ENCODE measurements at places on chromosomes 3 and 15.

DNA sequence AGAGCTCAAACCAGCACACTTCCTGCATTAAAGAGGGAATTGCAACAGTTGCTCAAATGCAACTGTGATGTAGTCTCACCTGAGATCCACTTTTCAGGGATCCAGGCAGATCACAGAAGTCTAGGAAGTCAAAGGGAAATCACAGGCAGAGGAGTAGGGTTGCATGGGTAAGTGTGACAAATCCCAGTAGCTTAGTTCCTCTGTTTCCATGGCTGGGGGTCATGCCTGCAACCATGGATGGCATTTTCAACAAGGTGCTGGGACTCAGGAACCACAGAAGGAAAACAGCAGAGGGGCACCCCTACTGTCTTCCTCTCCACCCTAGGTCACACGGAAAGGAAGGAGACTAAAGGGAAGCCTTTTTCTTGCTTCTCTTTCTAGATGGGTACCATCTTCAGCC lies 36.5 kb upstream of the ARNT2 start:
- DNase-seq, result no peak

DNA sequence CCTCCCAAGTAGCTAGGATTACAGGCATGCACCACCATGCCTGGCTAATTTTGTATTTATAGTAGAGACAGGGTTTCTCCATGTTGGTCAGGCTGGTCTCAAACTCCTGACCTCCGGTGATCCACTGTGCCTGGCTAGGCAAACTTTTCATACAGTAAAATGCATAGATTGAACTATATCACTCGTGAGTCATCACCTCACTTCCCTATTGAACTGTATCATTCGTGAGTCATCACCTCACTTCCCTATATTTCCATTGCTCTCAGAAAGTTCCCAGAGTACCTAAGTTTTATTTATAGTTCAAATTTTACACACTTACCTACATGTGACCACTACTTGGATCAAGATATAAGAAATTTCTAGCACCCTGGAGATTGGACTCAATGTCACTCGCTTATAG lies 73.6 kb upstream of the ACAD9 start:
- no peak for DNase-seq

DNA sequence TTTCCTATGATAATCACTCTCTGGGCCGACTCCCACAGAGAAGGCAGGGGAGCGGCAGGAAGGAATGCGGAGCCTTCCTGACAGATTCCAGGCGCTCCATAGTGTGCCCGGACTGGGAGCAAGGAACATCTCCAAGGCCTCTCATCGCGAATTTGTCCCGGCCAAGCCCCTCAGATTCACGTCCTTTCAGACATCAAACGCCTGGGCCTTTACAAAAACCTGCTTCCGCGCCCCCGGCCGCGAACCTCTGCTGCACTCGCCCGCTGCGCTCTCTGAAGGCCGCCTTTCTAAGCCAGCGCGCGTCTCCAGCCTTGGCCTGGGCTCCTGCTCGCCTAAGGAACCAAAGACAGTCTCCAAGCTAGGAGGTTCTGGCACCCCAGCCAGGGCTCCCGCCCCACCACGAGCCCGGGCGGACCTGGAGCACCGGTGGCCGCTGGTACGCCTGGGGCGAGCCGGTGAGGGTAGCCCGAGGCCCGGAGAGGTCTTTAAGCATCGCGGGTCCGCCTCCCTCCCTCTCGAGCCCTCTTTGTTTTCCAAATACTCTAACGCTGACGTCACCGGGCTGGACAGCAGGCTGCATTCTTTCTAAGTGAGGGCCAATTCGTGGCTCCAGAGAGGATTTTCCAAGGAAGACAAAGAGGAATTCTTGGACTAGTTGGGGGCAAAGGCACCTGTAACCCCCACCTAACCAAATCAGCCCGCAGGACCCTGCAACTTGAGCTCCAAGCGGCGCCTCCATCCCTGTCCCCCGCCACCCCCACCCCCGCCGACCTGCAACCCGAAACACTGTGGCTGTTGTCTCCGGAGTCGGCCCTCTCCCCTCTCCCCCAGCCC lies 759 bp downstream of the AMOTL2 start:
- DNase-seq, result no peak

GRCh38 chr3:124076235-124076634 lies 84.3 kb upstream of the ROPN1 start:
- no peak for DNase-seq

DNA sequence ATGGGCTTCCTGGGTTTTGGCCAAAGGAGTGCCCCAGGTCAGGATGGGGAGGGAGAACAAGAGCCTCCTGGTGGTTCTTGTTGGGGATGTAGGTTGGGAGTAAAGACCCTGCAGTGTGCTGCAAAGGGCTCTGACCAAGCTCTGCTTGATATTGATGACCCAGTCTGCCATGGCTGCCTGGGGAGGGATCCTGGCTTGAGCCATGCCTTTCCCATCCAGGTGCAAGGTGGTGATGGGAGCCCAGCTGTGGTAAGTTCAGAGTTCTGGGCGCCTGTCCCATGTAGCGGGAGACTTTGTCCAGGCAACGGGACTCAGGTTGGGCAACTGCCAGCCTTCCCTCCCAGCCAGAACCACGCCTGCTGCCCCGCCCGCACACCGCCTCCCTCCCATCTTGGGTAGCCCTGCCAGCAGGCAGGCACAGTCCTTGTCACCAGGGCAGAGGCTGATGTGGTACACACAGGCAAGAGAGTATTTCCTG lies 2.6 kb downstream of the GNAI2 start:
- no peak for DNase-seq

Data from T-helper 1 cell (primary cell).